ENCODE measurements at places on chromosomes 12 and 14. TPM values are rescaled to one million over a fixed set of nuclear protein-coding genes. Genes with fewer than 3 reads are reported as not detected.

DNA sequence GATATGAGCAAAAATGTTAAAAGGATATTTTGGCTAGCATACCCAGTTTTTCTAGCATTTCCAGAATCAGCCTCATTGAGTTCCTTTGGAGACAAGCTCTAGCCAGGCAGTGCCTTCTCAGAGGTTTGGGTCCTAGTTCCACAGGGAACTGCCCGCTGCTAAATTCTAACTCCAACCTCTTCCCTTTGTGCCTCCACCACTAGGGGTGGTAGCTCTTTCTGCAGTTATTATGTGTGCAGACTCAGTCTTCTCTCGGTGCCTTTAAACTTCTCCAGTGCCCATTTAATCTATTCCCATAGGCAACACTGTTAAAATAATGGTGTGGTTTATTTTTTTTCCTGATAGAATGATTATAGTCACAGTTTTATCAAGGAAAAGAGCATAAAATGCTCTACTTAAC, 21.5 kb upstream of the SLC25A3 start:
- no peak for DNase-seq

DNA sequence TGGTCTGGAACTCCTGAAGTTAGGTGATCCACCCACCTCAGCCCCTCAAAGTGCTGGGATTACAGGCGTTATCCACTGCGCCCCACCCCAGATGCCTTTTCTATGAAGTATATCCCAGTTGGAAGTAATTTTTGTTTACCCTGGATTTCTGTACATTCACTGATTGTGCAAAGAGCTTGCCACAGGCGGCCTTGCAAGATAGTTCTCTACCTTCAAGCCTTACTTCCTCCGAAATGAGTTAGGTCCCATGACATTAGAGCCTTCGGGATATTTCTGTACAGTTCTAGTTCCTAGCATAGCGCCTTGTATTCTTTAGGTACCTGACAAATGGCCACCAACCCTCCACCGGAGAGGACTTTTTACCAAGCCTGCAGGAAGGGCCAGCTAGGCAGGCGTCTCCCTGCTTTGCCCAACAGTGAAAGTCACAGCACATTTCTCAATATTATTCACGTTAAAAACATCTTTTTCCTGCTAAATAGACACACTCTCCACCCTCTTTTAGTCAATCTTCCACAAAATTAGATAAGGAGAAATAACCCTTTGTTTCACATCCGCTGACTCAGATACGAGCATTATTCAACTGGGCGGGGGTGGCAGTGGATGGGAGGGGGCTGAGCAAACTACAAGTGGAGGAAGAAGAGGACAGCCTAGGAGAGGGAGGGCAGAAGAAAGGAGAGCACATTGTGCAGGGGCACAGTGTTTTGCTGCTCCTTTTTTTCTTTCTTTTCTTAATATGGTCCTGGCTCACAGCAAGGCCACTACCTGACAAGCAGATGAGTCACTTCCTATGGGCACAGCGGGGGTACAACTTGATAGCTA, 40.0 kb upstream of the CAPRIN2 start:
- DNase-seq: no peak

DRAM1 gene
- 19.9 TPM for polyA plus RNA-seq

RERGL gene
- 13.5 TPM for polyA plus RNA-seq

- DNase-seq: no peak
Measured at GRCh38 chr12:76037130-76038103, 5.8 kb upstream of the PHLDA1 start.

IAPP gene
- not detected for polyA plus RNA-seq

DNA sequence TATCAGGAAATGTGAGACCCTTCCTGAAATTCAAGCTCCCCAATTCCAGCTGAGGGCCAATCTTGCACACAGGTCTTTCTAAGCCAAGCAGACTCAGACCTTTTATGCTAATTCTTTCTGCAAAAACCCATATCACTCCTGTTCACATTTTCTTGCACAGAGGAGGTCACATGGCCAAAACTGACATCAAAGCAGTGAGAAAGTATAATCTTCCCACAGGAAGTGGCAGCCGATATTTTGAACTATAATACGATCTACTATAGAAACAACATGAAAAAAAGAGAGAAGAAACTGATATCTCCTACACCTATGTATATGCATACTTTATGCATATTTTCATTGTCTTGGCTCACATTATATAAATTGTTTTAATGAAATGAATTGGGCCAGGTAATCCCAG, 132.9 kb upstream of the SSTR1 start:
- no peak for DNase-seq

- DNase-seq: no peak
Measured at GRCh38 chr12:56038022-56038655, 3.6 kb upstream of the RPS26 start.

- DNase-seq: no peak
Measured at GRCh38 chr14:100442498-100443490, 119.7 kb downstream of the SLC25A47 start.

GRCh38 chr14:26157517-26157916, 440.3 kb downstream of the NOVA1 start:
- DNase-seq: no peak

DNA sequence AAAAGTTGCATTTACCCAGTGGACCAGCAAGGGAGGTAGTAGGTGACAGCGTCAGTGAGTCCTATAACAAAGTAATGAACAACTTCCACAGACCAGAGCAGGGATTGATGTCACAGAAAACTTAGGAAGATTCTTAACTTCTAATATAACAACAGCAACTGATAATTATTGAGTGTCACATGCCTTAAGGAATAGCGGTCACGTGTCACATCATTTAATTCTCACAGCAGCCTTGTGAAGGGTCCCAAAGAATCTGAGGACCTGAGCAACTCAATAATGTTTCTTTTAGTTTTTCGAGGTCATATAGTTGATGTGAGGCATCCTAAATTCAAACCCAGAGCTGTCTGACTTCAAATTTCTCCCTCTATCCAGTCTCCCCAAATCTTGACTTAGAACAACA, 422.2 kb downstream of the EGLN3 start:
- no peak for DNase-seq

- DNase-seq: no peak
Measured at GRCh38 chr14:99395909-99396530, 84.6 kb downstream of the SETD3 start.

DNA sequence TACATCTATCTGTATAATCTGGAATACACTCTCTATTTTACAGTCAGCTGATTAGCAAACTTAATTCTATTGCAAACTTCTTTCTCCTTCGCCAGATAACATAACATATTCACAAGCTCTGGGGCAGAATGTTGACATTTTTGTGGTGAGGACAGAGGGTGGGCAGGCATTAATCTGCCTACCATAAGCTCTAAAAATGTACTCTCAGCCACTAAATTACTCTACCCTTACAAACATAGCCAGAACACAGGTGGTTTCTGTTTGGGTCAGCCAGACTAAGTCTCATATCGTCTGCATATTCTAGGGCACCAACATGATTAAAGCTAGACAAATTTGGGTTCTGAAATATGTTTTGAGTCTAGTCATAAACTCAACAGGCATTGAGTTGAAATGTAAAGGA, 90.1 kb downstream of the SLC6A15 start:
- no peak for DNase-seq

DNA sequence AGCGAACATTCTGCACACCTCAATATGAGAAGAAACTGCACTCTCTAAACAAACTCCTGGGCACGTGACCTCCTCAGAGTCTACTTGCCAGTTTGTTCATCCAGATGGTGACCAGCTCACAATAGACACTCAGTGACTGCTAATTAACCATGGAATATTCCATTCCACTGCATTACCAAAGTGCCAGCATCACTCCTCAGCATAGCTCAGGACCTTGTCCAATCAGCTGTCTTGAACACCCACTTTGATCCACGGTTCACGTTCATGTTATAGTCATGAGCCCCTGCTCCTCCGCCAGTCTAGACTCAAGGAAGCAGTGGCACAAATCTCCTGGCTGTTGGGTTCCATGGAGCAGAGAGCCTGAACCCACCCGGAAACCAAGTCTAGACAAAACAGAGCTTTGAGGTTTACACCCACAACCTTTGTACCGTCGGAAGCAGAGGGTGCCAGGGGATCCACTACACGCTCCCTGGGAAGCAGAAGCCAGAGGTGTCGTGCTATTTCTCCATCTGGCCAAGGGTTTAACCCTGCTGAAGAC, 285.3 kb downstream of the ZFP36L1 start:
- DNase-seq: no peak

DNA sequence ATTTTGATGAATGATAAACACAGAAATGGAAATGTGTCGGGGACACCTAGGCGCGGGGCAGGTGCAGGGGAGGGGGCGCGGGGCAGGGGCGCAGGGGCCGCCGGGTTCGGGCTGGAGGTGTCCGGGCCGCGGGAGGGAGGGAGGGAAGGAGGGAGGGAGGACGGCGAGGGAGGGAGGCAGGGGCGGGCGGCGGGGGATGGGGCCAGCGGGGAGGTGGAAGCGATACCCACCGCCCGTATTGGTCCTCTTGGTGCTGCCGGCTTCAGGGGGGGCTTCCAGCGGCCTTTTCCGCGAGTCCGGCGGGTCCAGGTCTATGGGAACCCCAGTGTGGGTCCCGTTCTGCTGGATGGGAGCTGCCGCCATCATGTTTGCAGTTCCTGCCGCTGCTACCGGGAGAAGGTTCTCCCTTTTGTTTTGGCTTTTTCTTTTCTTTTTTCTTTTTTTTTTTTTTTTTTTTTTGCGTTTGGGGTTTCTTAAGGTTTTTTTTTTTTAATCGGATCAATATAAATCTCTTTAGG, 703 bp downstream of the NOVA1 start:
- peak; percentile 23 for DNase-seq

TAS2R9 gene
- polyA plus RNA-seq: not detected

DNA sequence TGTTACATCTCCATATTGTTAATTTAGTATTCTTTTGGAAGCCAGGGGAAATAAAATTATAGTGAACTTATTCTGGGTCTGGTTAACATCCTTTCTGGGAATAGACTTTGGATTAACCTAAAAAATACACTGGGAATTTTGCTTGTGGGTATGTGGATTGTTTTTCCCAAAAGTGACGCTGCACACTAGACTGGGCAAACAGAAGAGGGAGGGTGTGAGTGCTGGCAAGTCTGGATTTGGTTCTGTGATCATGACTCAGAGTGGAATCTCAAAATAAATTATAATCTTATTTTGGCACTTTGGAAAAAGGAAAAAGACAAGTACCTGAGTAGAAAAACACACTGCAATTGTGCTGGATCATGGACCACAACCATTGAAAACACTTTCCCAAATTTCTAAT, 15.2 kb upstream of the LUM start:
- no peak for DNase-seq

DNA sequence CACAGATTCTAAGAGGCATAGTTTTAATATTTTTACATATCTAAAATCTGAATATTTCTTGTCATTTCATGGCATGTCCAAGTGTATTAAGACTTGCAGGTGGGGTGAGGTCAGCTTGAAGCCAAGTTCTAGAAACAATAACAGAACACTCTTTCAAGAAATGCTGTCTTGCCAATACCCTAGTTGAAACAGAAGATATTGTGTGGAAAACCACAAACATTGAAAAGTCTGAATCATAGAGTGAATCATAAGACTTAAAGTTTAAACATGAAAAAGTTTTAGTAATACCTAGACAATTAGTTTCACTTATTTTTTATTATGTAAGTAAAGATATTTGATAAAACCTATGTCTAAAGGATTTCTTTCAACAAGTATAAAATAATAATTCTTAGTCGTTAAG, 191.5 kb upstream of the CAND1 start:
- no peak for DNase-seq

DNA sequence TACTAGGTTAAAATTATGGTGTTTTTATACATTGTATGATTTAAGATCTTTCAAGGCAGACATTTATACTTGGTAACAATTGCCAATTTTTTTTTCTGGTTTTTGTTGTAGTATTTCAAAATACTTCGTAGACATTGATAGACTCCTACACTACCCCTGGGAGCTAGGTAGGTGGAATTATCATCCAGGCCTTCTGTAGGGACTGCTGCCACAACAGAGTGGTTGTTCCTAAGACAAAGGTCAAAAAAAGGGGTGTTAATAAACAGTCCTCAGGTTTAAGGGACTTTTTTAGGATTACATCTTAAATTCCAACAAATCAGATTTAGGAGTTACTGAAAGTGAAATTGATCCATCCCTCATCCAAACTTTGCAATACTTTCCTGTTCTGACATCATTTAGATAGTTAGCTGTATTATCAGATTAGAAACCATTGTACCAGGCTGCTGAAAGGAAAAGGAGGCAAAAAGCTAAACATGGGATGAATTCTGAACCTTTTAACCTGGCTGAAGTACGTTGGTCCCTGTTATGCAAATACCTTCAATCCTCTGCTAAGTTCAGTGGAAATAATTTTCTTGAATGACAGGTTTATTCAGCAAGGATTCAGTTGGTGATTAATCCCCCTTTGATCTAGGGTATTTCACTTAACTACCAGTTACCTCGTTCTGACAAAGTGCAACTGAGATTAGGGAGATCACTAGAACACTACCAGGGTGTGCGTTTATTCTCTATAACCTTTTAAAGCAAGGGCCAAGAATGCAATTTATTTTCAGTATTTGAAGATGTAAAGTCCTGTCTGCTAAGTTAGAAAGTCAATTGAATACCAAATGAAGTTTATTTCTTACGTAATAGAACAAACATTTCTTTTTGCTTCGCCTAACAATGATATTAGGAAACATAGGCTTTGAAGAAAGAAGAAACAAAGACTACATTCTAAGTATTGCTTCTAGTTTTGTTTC, 23.2 kb downstream of the AP5M1 start:
- no peak for DNase-seq

GRCh38 chr12:65510584-65511050, 232.1 kb downstream of the MSRB3 start:
- DNase-seq: peak; percentile 51

GRCh38 chr14:79583738-79584408, 627.4 kb downstream of the DIO2 start:
- no peak for DNase-seq

MAPKAPK5 gene
- polyA plus RNA-seq: 37.1 TPM

PDZRN4 gene
- polyA plus RNA-seq: 7.1 TPM

CYP27B1 gene
- polyA plus RNA-seq: 0.82 TPM

DNA sequence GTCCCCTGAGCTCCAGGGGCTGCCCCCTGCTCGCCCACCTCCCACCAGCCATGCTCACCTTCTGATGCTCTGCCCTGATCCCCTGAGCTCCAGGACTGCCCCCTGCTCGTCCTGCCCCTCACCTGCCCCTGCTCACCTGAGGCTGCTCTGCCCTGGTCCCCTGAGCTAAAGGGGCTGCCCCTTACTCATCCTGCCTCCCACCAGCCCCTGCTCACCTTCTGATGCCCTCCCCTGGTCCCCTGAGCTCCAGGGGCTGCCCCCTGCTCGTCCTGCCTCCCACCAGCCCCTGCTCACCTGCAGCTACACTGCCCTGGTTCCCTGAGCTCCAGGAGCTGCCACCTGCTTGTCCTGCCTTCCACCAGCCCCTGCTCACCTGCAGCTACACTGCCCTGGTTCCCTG, 247.2 kb downstream of the TMEM121 start:
- DNase-seq: no peak

SLCO1B1 gene
- not detected for polyA plus RNA-seq
